ENCODE measurements at places on chromosomes 4 and X.

- no peak for DNase-seq
Measured at GRCh38 chr4:110492522-110492921, 16.6 kb downstream of the ENPEP start.

- no peak for DNase-seq
Measured at GRCh38 chrX:56782791-56783449, 53.9 kb downstream of the NBDY start.

GRCh38 chr4:148344352-148344751 is 97.9 kb downstream of the NR3C2 start:
- DNase-seq, result no peak

- DNase-seq, result no peak
Measured at GRCh38 chrX:136750364-136750763, 30.4 kb downstream of the ARHGEF6 start.

- no peak for DNase-seq
Measured at GRCh38 chr4:73661646-73662119, 41.4 kb upstream of the RASSF6 start.

- no peak for DNase-seq
Measured at GRCh38 chr4:107719207-107719921, 670 bp downstream of the PAPSS1 start.

DNA sequence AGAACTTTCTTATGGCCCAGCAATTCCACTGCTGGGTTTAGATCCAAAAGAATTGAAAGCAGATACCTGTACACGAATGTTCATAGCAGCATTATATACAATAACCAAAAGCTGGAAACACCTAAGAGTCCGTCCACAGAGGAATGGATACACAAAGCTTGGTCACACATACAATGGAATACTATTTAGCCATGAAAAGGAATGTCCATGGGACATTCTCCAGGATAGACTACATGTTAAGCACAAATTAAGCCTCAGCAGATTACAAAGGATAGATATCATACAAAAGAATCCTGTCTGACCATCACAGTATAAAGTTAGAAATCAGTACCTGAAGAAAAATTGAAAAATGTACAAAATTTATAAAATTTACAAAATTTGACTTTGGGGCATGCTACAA is 12.7 kb upstream of the MAEA start:
- no peak for DNase-seq

GRCh38 chr4:87232216-87232615 is 11.8 kb upstream of the KLHL8 start:
- DNase-seq, result no peak

GRCh38 chrX:113274345-113274744 is 433.7 kb upstream of the AMOT start:
- DNase-seq, result no peak

DNA sequence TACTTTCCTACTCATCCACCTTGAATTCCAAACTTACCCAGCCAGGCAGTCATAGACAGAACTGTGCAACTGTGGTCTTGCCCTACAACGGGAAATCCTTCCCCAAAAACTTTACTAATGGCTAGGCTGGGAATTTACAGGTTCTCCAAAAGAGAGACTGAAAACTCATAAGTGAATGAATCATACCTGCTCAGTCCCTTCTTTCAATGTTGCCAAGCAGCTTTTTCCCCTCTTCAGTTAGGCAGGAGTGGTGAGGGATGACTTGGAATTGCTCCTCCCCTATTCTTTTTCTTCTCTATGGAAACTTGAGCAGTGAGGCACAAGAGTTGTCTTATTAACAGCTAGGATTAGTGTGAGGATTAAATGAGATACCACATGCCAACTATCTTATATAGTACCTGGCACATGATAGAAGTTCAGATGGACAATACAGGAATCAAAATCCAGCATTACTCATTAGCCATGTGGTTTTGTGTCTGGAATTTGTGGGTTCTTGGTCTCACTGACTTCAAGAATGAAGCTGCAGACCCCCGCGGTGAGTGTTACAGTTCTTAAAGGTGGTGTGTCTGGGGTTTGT is 105.9 kb downstream of the TEX13A start:
- DNase-seq, result no peak

GRCh38 chrX:132369617-132370326 is 119.1 kb downstream of the MBNL3 start:
- no peak for DNase-seq

DNA sequence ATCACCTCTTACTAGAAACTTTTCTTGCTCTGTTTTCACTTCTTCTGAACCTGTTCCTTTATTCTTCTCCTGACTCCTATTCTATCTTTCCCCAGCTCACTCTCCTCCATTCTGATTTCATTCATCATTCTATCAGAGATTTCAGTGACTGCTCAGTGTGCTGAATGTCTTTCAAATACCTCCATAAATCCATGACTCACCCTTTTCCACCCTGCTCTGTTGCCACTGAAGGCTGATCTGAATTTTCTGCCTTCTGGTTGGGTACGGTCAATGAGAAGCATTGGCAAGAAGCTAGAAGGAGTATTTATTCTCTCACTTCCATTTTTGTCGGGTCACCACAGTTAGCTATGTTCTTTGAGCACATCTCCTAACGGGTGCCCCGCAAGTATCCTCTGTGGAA is 265.9 kb downstream of the CBLL2 start:
- no peak for DNase-seq

DNA sequence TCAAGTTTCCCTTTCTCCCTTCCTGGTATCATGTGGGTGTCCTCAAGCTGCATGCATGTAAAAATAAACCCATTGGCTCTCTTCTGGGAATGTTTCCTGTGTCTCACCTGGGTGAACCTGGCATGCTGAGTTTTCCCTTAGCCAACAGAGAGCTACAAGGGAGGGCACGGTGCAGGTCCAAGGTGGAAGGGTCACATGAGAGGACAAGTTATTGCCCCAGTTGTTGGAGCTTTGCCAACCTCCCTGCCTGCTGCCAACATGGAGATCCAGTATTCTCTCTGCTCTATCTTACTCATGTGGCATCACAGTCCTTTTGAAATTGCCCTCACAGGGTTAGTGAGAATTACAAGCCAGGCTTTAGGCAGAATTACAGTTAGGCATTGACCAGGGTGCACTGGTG is 196.1 kb upstream of the GYPA start:
- DNase-seq, result no peak

DNA sequence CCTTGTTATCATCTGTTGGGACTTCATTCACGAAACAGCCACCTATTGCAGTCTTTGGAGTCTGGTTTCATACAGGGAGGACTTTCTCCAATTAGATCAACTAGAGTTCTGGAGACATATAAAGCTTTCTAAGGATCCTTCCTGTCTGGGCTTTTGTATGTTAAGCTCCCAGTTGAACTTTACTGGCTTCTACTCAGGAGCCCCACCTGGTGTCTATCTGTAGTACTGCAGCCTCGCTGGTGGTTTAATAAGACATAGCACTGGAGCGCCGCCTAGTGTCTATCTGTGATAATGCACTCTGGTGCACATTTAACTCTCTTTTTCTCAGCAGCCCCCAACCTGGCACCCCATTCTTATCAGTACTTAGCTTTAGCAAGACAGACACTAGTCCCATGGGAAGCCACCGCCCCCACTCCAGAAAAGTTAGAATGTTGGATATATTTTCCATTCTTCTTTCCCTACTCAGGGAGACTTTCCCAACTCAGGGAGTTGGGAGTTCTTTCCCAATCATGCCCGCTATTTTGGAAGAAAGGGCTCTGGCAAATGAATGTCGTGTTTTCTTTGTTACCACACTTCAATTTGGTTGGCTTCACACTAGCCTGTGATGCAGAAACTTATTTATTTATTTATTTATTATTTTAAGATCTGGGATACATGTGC is 36.9 kb upstream of the SYTL4 start:
- DNase-seq, result no peak
